ENCODE measurements at places on chromosomes 3 and 15. TPM values are rescaled to one million over a fixed set of nuclear protein-coding genes. Genes with fewer than 3 reads are reported as not detected.
A peak's percentile ranks its signal among the peaks of the same experiment; 100 is the strongest.

DNA sequence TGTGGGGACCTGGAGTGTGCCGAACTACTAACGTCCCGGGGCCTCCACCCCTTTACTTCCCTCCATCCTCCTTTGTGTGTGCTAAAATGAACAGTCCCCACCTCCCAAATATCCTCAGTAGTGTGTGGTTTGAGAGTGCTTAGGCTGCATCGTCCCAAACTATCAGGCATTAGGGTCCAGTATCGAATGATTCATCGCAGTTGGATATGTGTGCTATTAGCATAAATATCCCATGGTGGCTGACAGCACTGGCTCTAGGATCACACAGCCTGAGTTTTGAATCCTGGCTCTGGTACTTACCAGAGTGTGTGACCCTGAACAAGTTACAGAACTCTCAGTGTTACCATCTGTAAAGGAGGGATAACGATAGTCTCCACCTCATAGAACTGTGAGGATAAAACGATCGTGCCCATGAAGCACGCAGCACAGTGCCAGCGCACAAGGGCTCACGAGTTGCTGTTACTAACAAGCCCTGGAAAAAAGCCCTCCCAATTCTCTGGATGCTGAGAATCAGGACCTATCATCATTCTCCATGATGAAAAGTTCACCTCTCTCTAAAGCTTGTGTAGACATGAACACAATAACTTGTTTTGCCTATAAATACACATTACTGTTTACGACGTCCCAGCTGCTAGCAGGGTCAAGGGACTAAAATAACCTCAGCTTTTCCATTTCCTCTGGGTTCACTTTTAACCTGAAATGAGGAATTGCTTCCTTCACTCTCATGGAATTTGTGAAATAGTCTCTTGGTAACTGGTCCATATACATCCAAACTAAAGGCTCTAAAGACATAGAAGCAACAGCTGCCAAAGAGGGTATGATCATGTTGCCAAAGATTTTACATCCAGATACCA lies 51.0 kb downstream of the VGLL4 start:
- H3K36me3 ChIP-seq: no peaks in the 10 kb centered on the region
- H3K4me1 ChIP-seq: peaks cover 15% of the 10 kb centered on the region
- DNase-seq: no peak
- H3K4me3 ChIP-seq: no peak overlapping the region
- H3K27ac ChIP-seq: peak overlapping the region; percentile 52

- no peaks in the 10 kb centered on the region for H3K36me3 ChIP-seq
- H3K27ac ChIP-seq: no peak overlapping the region
- no peaks in the 10 kb centered on the region for H3K4me1 ChIP-seq
- no peak overlapping the region for H3K4me3 ChIP-seq
- DNase-seq: no peak
Observed at GRCh38 chr15:63491116-63491827, 13.1 kb upstream of the USP3 start.

DNA sequence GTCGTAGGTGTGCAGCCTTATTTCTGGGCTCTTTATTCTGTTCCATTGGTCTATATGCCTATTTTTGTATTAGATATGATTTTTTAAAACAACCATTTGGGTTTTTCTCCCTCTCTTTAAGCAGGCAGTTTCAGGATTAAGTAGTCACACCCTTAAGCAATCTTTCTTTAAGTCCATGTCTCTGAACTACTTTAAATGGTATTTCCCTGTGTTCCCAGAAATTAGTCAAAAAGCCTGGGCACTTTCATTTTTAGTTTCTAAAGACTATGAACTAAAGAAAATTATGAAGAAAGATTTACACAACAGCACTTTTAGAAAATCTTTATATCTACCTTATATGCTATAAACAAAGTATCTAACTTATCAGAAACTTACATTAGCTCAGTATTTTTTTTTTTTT lies 110.3 kb downstream of the FAIM start:
- H3K4me3 ChIP-seq: no peak overlapping the region
- H3K27me3 ChIP-seq: no peaks in the 10 kb centered on the region
- DNase-seq: no peak
- no peak overlapping the region for H3K27ac ChIP-seq
- H3K4me1 ChIP-seq: no peaks in the 10 kb centered on the region
- no peaks in the 10 kb centered on the region for H3K36me3 ChIP-seq

DNA sequence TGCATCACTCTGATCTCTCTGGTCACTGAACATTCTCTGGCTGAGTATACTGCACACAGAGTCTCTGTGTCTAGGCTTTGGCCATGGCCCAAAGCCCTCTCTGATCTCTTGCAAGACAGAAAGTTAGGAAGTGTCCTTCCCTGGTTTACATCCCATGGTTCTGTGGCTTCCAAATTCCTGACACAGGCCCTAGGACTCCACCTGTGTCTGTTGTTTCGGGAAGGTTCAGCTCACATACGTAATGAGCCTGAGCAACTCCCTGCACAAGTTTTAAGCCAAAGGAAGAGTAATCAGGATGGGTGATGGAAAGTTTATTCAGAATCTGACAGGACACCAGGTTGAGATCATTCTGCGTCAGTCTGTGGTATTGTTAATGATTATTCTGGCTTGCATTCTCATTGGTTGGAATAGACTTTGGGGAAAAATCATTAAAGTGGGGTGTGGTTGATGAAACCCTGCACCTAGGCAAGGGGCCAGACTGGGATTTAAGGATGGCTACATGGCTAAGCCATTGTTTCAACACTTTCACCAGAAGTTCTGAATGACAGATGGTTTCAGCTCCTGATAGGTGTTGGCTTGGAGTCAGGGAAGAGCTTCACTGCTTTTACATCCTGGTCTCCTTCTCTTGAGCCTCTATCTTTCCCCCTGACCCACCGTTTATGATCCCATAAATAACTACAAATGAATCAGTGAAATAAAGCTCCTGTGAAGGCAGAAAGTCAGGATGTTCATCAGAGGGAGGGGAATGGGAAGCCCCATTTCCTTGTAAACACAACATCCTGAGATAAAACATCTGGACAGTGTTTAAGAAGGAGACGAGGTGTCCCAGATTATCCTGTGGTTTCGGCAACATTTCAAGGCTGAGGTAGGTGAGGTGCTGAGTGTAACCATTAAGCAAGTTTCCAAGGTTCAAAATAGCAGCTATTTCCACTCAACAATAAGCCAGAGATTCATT lies 14.1 kb downstream of the LCMT2 start:
- no peak overlapping the region for H3K4me3 ChIP-seq
- H3K27ac ChIP-seq: no peak overlapping the region
- no peaks in the 10 kb centered on the region for H3K4me1 ChIP-seq
- no peaks in the 10 kb centered on the region for H3K27me3 ChIP-seq

DNA sequence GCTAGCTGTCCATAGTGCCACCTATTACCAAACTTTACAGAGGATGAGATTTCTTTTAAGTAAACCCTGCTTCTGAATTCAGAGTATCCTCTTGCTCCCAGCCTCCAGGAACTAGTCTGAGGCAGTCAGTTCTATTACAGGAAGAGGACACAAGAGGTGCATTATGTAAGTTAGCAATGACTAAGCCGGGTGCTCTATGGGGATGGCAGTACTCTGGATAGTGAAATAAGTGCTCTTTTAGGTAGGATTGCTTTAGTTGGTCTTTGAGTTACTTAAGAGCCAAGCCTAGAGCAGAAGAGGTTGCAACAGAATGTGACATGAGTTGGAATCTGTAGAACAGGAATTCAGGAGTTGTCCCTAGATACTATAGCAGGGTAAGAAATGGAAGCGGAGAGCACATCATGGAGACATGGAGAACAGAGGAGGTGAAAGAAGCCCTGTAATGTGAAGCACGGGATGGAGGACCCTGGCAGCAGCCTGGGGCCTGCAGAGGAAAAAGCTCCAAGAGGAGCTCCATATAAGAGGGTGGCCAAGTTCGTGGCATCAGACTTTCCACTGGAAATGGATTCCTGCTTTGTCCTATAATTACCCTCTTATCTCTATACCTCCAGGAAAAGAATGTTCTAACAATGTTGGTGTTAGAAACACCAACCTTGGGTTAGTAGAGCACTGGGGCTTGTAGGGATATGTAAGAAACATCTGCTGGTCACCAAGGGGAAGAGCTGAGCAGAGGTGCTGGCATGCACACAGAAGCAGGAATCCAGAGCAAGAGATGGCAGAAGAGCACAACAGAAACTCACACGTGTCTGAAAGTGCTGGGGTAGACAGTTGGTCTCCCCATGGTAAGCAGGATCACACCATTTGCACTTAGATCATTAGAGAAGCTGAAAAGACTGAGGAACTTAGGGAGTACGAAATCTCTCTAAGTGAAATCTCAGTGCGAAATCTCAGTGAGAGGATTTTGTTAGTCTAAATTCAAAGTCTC lies 851.1 kb downstream of the FHIT start:
- no peaks in the 10 kb centered on the region for H3K4me1 ChIP-seq
- H3K27me3 ChIP-seq: no peaks in the 10 kb centered on the region
- H3K36me3 ChIP-seq: no peaks in the 10 kb centered on the region
- H3K27ac ChIP-seq: no peak overlapping the region
- DNase-seq: no peak

DNA sequence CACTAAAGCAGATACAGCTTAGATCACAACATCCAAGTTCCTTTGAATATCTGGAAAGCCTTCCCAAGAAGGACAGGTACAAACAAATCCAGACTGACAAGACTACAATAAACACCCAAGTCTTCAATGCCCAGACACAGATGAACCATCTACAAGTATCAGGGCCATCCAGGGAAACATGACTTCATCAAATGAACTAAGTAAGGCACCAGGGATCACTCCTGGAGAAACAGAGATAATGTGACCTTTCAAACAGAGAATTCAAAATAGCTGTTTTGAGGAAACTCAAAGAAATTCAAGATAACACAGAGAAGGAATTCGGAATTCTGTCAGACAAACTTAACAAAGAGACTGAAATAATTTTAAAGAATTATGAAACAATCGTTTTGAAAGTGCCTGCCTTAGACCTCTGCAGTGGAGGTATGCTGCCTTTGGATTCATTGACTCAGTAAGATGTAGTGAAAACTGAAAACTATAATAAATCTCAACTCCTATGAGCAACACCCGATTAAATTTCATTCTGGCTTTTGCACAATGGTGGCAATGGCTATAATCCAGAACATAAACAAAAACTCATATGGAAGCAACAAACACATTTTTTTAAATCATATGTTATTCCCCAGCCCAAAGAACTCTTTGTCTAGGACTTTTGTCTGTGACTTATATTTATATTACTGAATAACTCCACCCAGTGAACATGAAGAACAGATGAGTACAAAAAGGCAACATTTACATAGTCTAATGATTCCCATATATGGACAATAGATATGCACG lies 12.6 kb upstream of the COL8A1 start:
- no peaks in the 10 kb centered on the region for H3K27me3 ChIP-seq
- no peaks in the 10 kb centered on the region for H3K4me1 ChIP-seq
- H3K27ac ChIP-seq: no peak overlapping the region
- no peaks in the 10 kb centered on the region for H3K36me3 ChIP-seq
- H3K4me3 ChIP-seq: no peak overlapping the region

- H3K27ac ChIP-seq: no peak overlapping the region
- no peak overlapping the region for H3K4me3 ChIP-seq
- H3K27me3 ChIP-seq: peaks cover 1% of the 10 kb centered on the region
- DNase-seq: peak; percentile 77
- no peaks in the 10 kb centered on the region for H3K36me3 ChIP-seq
Observed at GRCh38 chr3:38031022-38031994, 1.9 kb upstream of the PLCD1 start.

GRCh38 chr15:25971053-25971452 lies 107.9 kb upstream of the ATP10A start:
- no peaks in the 10 kb centered on the region for H3K36me3 ChIP-seq
- no peaks in the 10 kb centered on the region for H3K4me1 ChIP-seq
- no peak overlapping the region for H3K27ac ChIP-seq
- H3K27me3 ChIP-seq: no peaks in the 10 kb centered on the region

- H3K27me3 ChIP-seq: no peaks in the 10 kb centered on the region
- no peak for DNase-seq
- H3K4me3 ChIP-seq: no peak overlapping the region
- H3K36me3 ChIP-seq: no peaks in the 10 kb centered on the region
Observed at GRCh38 chr3:14533457-14533958, 6.6 kb downstream of the GRIP2 start.

- DNase-seq: no peak
- no peaks in the 10 kb centered on the region for H3K27me3 ChIP-seq
- no peaks in the 10 kb centered on the region for H3K4me1 ChIP-seq
- H3K27ac ChIP-seq: no peak overlapping the region
- no peaks in the 10 kb centered on the region for H3K36me3 ChIP-seq
Observed at GRCh38 chr3:146969356-146969755, 364.2 kb upstream of the PLSCR5 start.

GRCh38 chr15:82810061-82810889 lies 847 bp downstream of the WHAMM start:
- H3K27ac ChIP-seq: peak overlapping the region; percentile 100
- no peaks in the 10 kb centered on the region for H3K27me3 ChIP-seq
- peak overlapping the region; percentile 94 for H3K4me3 ChIP-seq

DNA sequence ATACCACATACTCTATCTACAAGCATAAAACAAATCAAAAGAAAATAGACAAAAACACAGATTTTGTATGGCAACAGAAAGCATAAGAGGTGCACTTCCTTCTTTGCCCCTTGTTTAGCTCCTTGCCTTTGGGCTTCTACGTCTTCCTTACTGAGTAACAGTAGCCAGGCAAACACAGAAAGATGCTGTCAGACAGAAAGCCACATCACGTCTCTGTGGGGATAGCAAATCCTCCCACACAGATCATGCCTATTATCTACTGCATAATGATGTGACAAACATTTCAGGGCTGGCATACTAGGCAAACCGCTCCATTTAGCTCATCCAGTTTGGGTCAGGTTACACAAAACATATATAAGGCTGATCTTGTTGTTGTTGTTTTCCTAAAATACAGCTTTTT lies 92.7 kb downstream of the BOC start:
- no peak overlapping the region for H3K27ac ChIP-seq
- no peak for DNase-seq
- no peaks in the 10 kb centered on the region for H3K27me3 ChIP-seq
- no peak overlapping the region for H3K4me3 ChIP-seq
- peaks cover 2% of the 10 kb centered on the region for H3K36me3 ChIP-seq
- H3K4me1 ChIP-seq: no peaks in the 10 kb centered on the region

DNA sequence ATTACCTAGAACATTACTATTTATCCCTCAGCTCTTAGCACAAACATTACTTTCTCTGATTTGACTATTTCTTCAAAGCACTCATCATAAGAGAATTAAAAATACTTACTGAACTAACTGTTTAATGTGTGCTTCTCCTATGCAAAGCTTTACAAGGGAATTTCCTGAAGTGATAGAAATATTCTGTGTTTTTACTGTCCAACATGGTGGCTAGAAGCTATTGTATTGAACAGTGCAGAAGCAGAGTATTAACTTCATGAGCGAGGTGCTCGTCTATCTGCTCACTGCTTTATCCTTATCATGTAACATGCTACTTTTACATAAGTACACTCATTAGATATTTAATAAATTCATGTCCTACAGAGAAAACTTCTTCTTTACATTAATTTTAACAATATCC lies 239.1 kb downstream of the ISL2 start:
- H3K36me3 ChIP-seq: no peaks in the 10 kb centered on the region
- no peak overlapping the region for H3K27ac ChIP-seq
- H3K27me3 ChIP-seq: no peaks in the 10 kb centered on the region
- peaks cover 4% of the 10 kb centered on the region for H3K4me1 ChIP-seq

GRCh38 chr15:65339920-65340319 lies 35.4 kb downstream of the RNU5B-1 start:
- H3K36me3 ChIP-seq: no peaks in the 10 kb centered on the region
- H3K4me1 ChIP-seq: no peaks in the 10 kb centered on the region
- H3K4me3 ChIP-seq: no peak overlapping the region
- no peaks in the 10 kb centered on the region for H3K27me3 ChIP-seq
- no peak overlapping the region for H3K27ac ChIP-seq
- DNase-seq: peak; percentile 37

CCDC9B gene
- polyA plus RNA-seq: 2.7 TPM

MPI gene
- 88.3 TPM for polyA plus RNA-seq

PSTPIP1 gene
- polyA plus RNA-seq: 17.0 TPM

MCTP2 gene
- 4.3 TPM for polyA plus RNA-seq

COX5A gene
- polyA plus RNA-seq: 743 TPM

TGM4 gene
- polyA plus RNA-seq: not detected
